ENCODE measurements at places on chromosomes 11 and 22.

DNA sequence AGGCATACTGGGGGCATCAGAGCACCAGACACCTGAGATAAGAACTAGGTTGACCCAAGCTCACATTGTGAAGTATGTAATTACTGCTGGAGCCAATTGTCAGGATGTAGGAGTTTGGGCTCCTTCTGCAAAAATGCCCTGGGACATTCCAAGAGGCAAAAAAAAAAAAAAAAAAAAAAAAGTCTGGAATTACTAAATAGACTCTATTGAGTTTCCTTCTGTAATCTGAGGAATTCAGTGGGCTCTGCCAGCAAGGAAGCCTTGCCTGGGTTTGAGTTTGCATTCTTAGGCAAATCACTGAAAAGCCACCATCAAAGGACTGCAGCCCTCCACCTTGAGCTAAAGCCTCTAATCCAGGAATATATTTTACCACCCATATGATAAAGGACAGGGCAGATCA lies 8.0 kb upstream of the CAVIN3 start:
- DNase-seq = no peak

- DNase-seq = no peak
Measured at GRCh38 chr22:44263547-44263946, 49.2 kb downstream of the SHISAL1 start.

DNA sequence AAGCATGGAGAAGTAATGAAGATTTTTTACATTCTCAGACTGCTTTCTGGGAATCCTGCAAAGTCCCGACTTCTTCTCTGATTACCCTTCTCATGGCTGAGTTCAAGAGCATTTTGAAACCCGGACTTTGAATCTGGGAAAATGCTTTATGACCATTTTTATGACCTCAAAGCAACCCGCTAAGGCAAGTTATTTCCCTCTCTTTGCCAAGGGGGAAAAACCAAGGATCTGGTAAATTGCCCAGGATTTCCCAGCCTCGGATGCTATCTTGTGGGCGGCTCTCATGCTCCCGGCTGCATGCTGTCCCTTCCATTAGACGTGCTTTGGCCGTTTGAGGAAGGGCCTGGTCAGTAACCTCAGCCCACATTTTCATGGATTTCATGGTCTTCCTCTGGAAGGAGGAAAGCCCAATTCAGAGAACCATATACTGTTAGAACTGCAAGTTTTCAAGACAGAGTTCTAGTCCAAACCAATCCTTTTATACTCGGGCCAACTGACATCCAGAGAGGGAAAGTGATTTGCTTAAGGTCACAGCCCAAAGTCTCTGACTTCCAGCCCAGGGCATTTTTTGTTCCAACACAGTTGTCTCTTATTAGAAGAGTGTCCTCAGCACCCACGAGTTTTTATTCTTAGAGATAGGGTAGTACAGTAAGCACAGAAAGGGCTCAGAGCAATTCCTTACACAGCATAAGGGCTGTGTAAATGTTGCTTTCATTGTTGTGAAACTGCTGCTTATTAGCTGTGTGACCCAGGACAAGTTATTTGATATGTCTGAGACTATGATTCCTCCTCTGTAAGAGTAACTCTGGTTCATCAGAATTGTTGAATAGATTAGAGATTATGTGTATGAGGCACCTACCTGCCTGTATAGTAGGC lies 77.4 kb downstream of the NAV2 start:
- no peak for DNase-seq

GRCh38 chr22:37008365-37008764 lies 10.9 kb downstream of the TST start:
- no peak for DNase-seq

- no peak for DNase-seq
Measured at GRCh38 chr11:96624126-96624525, 234.3 kb downstream of the JRKL start.

- DNase-seq = no peak
Measured at GRCh38 chr11:108679045-108679444, 14.2 kb downstream of the DDX10 start.

DNA sequence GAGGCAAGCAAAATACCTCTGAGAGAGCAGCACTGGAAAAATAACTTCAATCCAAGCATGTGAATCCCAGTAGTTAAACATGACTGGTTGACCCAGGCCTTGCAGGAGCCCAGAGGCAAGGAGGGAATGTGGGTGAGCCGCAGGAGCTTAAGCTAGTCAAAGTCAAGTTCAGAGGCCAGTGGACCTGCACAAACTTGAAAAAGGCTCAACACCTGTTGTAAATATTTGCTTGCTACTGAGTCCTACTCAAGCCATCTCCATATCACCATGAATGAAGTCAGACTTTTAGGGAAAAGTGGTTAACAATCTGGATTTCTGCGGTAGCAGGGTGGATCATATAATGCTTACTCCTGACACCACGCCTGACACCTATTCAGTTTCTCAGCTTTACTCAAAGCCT lies 4.8 kb upstream of the CAT start:
- no peak for DNase-seq

- DNase-seq = no peak
Measured at GRCh38 chr11:6608011-6608410, 4.0 kb downstream of the TAF10 start.

DNA sequence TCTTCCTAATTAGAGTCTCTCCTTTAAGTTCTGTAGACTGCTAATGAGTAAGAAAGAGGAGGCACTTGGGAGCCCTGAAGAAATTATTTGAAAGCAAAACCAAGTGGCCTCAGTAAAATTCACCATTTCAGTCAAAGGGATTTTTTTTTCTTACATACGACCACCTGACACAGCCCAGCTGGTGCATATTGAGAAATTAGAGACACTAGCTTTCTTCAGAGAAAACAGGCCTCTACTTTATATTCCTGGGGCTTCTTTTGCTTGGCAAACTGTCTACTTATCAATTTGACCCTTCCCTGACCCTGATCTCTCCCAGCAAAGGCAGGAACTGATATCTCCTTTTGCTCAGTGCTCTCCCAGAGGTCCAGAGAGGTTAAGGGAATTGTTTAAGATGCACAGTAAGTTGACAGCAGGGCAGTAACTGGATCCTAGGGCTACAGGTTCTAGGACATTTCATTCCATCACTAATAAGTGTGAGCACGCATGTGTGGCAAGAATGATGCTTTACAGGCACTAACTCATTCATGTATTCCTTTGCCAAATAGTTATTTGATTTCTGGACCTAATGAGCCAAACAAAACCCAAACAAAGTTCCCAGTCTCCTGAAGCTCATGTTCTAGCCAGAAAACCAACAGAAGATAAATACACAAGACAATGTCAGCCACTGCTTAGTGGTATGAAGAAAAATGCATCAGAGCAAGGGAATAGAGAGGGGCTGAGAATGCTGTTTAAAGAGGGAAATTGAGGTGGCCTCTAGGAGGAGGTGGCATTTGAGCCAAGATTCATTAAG lies 467.6 kb downstream of the SOX6 start:
- no peak for DNase-seq

GRCh38 chr22:36772451-36772850 lies 3.5 kb downstream of the IFT27 start:
- no peak for DNase-seq

DNA sequence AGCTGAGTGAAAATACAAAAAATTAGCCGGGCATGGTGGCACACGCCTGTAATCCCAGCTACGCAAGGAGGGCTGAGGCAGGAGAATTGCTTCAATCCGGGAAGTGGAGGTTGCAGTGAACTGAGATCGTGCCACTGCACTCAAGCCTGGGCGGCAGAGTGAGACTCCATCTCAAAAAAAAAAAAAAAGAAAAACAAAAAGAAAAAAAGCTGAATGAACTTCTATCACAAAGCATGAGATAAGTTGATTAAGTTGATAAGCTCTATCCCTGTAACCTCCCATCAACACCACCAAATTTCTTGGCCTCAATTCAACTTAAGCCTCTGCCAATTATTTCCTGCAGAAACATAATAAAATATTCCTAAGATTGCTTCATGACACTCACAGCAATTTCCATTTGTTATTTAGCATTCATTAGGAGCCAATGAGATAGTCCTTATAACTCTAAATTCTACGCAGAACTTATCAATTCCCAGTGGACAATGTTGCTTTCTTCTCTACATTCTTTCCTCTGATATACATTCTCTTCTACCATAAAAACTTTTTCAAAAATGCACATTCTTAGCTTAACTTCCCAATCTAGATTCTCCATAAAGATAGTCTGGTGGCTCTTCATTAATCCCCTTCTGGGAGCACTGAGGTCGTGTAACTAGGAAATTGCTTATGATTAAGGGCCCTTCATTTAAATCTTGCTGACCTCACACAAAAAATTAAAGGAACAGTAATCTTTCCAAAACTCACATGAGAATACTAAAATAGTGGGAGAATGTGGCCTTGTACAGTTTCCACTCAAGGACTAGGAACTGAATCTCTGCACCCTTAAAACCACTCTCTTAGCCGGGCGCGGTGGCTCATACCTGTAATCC lies 2.9 kb downstream of the AMBRA1 start:
- no peak for DNase-seq

GRCh38 chr11:113894421-113894996 lies 10.1 kb upstream of the HTR3B start:
- DNase-seq = no peak

DNA sequence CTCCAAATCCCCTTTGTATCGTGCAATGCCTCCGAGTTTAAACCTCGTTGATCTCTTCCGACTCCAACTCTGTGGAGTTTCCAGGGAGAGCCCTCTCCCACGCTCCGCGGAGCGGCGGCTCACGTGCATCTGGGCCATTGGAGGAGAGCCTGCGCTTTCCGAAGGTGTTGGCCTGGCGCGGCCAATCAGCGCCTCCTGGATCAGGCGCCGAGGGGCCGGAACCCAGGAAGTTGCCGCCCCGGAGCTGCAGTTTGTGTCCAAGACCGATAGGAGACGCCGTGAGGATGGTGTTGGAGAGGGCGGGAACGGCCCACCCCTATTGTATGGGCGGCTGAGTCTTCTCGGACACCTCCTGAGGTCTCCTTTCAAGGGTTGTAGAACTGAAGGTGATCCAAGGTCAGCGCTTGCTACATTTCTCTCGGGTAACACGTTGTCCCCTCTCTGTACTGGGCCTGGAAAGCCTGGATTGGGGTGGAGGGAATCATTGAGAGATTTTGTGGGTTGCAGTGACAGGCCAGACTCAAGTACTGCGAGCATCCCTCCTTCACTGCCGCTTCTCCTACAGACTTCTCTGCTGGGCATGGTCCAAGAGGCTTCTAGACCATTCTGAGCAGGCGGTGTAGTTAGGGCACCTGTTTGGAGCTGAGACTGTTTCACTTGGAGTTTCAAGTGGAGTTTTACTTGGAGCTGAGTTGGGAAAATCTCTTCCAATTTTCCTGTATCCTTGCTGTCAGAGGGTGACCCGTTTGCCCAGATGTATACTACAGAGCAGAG lies 1.7 kb downstream of the ADAMTS15 start:
- DNase-seq = no peak

DNA sequence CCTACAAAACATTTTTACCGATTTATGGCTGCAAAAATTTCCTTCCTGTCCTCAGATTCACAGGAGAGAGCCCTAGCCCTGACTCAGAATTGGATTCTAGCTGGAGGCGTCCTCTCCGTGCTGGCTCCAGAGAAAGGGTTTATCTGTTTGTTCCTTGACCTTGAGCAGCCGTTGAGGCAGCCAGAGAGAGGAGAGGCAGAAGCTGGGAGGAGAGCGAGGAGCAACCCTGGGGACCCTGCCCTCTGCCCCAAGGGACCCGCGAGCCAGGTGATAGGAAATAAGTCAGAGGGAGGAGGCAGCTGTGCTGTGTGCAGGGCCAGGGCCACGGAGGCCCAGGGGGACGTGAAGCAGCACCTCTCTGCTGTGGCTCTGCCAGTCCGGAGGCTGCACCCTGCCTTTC lies 75.6 kb downstream of the IGLL1 start:
- no peak for DNase-seq

GRCh38 chr11:72150882-72151281 lies 15.4 kb downstream of the FOLR3 start:
- DNase-seq = no peak

- DNase-seq = no peak
Measured at GRCh38 chr22:35914665-35915476, 113.8 kb downstream of the RBFOX2 start.

- no peak for DNase-seq
Measured at GRCh38 chr11:66002648-66003225, 434 bp downstream of the BANF1 start.

DNA sequence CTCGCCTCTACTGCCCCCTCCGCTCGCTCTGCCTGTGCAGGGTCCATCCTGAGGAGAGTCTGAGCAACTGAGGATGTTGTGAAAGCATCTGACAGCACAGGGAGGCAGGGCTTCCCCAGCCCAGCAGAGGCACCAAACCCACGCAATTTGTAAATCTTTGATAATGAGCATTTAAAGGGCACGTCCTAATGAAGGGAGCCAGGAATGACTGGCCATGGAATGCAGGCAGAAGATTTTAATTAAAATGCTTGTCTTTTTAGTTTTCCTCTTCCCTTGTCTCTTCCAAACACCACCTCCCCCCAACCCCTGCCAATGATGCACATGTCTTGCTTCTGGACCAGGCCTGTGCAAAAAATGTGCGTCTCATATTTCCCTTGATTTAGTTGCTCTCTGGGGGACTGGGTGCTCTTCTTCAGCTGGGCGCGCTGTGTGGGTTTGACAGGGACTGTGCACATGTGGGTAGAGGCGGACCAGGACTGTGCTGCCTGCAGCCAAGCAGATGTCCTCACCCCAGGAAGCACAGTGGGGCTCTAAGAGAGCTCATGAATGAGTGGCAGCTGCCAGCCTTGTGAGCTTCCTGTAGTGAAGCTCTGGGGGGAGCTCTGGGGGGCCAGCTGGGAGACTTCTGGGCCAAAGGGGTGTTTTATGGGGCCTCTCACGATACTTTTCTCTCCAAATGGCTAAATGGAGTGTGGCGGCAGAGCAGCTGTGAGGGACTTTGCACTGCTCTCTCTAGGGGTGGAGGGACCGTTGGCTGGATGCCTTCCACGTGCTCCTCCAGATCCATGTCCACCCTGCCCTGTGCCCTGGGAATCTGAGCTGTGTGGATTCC lies 273.5 kb downstream of the ST3GAL4 start:
- DNase-seq = no peak

- no peak for DNase-seq
Measured at GRCh38 chr22:36405221-36405661, 17.5 kb upstream of the MYH9 start.

- no peak for DNase-seq
Measured at GRCh38 chr11:113690619-113691569, 15.2 kb downstream of the TMPRSS5 start.

DNA sequence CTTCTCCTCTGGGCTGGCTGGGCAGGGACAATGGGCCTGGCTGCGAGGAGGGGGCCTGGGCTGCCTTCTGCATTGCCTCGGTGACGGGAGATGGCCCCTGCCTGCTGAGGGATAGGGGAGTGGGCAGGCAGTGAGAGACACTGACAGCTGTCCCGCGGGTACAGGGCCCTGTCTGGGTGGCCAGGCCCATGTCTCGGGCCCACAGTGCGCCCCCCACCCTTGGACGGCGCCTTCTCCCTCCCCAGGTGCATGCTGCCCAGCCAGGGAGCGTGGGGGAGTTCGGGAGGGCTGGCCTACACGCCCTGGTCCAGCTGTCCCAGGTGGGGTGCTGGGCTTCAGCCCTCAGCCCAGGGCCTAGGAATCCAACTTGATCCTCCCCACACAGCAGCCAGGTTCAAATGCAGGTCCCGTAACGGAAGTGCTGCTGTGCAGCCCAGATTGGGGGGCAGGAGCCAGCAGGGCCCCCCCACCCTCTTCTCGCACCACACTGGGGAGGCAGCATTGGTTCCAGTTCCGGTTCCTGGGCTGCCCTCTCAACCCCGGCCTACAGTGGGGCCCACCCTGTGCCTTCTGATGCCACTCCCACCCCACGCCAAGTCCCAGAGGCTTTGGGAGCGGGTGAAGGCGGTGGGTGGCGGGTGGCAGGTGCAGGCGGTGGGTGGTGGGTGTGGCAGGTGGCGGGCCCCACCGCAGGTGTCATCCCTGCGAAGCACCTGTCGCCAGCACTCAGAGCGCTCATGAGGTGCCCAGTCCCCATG lies 7.3 kb upstream of the TSSC4 start:
- DNase-seq = no peak

GRCh38 chr22:19871845-19872778 lies 17.4 kb upstream of the GNB1L start:
- no peak for DNase-seq

Data from stimulated activated CD8-positive, alpha-beta memory T cell treated with anti-CD3 and anti-CD28 coated beads, Interleukin-7, amount 100 ng/mL, for 24 hours (primary cell).